ENCODE measurements at places on chromosomes 12 and 14.
A peak's percentile ranks its signal among the peaks of the same experiment; 100 is the strongest.

- no peak for DNase-seq
Measured at GRCh38 chr12:124953689-124954405, 35.1 kb downstream of the DHX37 start.

- no peak for DNase-seq
Measured at GRCh38 chr12:57208631-57209282, 7.8 kb upstream of the NXPH4 start.

DNA sequence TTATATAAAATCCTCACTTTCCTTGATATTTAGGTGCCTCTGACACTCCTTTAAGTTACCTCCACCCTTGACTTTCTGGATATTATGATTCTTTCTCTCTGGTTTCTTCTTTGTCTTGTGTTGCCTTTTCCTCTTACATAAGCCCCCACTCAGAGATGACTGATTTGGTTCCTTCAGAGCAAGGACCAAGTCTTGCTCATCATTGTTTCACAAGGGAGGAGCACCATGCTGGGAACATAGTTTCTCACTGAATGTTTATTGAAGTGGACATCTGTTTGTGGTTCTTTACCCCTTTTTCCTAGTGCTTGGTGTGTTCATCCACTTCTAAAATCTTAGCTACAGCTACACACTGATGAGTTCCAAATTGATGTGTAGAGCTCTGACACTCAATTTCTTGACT lies 161.3 kb upstream of the PTPRQ start:
- DNase-seq: no peak

- no peak for DNase-seq
Measured at GRCh38 chr14:54550514-54550913, 16.4 kb upstream of the SAMD4A start.

DNA sequence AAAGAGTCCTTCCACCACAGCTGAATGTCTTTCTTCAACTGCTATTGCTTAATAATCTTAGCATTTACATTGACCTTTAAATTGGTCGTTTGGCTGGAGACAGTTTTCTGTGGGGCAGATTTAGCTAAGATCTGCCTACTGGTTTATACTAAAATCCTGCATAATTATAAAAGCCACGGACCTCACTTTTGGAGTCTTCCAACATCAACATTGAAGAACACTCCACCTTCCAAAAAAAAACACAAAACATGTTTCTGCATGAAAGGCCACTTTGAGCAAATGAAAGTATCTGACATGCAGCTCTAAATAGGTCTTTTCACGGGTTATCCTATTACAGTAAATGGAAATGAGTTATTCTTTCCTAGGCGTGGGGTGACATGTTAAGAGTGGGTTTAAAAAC lies 57.0 kb upstream of the KRR1 start:
- no peak for DNase-seq

DNA sequence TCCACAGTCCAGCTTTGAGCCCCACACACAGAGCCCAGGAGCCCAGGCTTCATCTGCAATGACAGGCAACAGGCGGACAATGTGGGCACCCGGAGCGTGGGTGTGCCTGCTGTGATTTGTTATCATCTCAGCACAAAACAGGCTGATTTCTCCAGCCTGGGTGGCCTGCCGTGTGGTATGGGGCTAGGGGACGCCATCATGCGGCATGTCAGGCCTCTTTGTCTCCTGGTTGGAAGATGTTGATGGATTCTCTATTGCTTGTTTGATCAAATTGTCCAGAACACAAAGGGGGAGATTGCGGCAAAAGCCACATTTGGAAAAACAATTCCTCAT lies 147.1 kb downstream of the KIF26A start:
- DNase-seq: no peak

DNA sequence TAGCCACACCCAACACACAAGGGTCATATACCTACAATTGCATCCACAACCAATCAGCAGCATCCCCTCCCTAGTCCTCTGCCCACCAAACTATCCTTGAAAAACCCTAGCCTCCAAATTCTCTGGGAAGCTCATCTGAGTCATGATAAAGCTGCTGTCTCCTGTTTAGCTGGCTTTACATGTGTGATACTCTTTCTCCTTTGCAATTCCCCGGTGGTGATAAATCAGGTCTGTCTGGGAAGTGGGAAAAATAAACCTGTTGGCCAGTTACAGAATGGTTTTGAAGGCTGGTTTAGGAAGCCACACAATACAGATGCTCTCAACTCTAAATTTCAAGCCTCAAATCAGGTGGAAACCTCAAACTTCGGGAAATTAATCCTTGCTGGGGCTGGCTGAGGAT lies 41.9 kb downstream of the TMEM132D start:
- DNase-seq: no peak

- no peak for DNase-seq
Measured at GRCh38 chr12:59067083-59067482, 146.8 kb upstream of the LRIG3 start.

DNA sequence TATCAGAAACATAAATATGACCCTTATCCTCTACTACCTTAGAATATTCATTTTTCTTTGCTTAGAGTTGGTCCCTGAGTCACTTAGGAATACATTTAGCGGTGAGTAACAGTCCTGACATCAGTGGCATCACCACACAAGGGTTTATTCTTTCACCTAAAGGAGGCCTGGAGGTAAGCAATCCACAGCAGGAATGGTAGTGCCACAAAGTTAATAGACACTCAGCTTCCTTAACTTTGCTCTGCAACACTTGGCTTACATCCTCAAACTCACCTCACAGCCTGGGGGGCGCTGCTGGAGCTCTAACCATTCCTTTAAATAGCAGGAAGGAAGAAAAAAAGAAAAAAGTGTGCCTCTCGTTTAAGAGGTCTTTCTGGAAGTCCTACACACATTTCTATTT lies 29.1 kb downstream of the BBOF1 start:
- DNase-seq: no peak

DNA sequence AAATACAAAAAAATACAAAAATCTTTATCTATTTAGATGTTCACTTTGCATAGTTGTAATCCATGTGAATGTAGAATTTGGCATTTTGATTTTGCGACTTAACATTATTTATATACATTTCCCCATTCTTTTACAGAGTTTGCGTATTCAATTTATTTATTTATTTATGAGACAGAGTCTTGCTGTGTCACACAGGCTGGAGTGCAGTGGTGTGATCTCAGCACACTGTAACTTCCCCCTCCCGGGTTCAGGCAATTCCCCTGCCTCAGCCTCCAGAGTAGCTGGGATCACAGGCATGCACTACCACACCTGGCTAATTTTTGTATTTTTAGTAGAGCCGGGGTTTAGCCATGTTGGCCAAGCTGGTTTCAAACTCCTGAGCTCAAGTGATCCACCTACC lies 25.3 kb upstream of the STRN3 start:
- DNase-seq: no peak

DNA sequence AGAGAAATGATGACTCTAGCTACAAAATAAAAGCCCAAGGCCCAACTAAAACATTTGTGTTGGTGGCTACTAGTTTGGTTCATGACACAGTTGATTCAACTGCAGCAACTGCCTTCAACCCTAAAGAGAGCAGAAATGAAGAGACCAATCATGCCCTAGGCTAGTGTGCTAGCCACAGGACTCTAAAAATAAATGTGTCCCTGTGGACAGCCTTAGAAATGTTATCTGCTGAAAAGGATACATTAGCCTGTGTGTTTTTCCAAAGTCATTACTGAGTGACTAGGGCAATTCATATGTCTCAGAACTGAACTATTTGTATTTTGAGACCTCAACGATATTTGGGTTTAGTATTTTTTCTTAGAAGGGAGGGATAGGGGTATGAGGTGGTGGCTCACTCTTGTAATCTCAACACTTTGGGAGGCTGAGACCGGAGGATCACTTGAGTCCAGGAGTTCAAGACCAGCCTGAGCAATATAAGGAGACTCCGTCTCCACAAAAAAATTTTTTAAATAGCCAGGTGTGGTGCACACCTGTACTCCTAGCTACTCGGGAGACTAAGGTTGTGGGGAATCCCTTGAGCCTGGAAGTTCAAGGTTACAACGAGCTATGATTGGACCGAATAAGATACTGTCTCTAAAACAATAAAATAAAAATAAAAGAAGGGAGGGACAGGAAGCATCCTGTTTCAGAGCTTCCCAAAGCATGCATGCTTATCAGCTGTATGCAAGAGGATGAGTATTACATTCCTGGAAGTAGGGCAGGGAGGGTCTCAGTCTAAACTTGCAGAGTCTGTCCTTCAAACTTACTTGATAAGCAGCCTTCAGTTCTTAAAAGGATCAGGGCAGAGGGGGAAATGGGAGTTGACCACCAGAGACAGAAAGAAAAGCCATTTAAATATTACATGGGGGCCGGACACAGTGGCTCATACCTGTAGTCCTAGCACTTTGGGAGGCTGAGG lies 29.6 kb upstream of the NAP1L1 start:
- no peak for DNase-seq

- no peak for DNase-seq
Measured at GRCh38 chr12:75581515-75581914, 70.1 kb upstream of the KRR1 start.

- peak; percentile 61 for DNase-seq
Measured at GRCh38 chr12:6563448-6564050, 4.5 kb downstream of the NOP2 start.

- DNase-seq: no peak
Measured at GRCh38 chr12:6074979-6075585, 49.4 kb downstream of the VWF start.

GRCh38 chr12:92927055-92927435 lies 2.0 kb downstream of the EEA1 start:
- DNase-seq: no peak

DNA sequence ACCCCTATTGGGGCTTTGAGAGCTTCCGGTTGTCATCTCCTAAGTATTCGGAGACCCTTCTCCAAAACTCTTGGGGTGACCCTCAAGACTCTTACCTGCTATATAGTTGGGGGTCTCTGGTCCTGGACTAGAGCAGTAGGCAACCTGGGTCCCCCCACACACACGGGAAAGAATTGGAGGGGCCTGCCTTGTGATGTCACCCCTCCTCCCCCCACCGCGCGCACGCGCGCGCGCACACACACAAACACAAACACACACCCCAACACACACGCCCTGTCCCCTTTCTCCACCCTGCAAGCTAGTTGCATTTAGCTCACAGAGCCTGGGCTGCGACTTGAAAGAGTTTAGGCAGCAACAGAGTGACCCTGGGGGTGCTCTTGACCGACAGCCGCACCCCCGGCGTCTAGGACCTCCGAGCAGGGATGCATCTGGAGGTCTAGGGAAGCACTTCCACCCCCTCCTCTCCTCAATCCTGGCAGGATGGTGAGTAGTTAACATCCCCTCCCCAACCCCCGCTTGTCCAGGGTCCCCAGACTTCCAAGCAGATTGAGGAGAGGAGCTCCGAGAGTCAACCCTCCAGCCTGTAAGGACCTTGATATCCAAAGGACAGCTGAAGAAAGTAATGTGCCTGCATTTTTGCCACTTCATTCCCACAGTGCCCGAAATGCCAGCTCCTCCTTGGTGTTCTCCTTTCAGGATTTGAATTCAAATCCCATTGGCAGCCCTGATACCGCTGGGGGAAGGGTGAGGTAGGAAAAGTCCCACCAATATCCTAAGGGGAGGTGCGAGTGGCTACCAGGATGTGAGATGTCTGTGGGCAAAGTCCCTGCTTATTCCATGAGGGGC lies 1.4 kb upstream of the DNAJC14 start:
- DNase-seq: peak; percentile 39

DNA sequence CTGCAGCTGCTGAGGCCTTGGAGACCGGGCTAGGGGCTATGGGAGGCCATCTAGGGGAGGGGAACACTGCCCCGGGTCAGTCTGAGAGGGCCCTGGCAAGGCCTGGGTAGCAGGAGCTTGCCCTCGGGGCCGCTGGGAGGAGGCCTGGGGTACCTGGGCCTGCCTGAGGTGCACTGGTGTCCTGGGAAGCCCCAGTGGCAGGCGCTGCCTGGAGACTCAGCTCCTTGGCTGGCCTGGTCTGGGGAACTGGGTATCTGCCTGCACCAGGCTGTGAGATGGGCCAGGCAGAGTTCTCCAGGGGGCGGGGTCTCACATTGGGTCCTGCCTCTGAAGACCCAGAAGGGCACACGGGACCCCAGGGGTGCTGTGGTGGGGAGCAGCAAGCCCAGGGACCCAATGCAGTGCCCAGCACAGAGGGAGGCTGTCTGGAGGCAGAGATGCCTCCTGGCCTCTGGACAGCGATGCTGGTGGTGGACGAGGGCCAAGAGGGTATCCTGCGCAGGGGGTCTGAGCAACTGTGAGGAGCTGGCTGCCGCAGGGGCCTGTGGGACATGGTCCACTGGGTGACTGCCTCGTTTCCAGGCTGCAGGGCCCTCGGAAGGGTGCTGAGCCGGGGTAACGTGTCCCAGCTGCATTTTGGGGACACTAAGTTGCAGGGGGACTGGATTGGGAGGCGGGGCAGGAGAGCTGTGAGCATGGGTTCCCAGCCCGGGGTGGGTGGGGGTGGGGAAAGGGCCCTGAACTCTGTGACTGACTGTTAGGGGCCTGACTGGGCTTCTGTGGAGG lies 7.4 kb upstream of the MTA1 start:
- DNase-seq: no peak

- no peak for DNase-seq
Measured at GRCh38 chr12:130945786-130946492, 7.8 kb upstream of the ADGRD1 start.

DNA sequence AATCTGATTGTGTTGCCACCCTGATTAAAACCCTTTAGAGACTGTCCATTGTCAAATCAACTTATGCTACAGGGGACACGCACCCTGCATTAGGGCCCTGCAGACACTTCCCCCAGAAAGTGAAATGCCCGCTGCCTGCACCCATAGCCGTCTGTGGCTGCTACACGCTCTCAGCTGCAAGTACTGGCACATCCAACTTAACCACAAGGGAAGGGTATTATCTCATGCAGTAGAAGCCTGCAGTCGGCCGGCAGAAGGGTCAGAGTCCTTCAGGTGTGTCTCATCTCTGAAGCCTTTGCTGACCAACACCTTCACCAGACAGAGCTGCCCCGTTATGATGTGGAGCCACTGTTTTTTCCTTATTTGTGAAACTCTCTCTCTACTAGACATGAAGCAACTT lies 20.8 kb downstream of the CFAP251 start:
- no peak for DNase-seq

- no peak for DNase-seq
Measured at GRCh38 chr14:64722842-64723447, 18.7 kb downstream of the PLEKHG3 start.

- DNase-seq: no peak
Measured at GRCh38 chr12:48787791-48788523, 932 bp downstream of the ADCY6 start.

DNA sequence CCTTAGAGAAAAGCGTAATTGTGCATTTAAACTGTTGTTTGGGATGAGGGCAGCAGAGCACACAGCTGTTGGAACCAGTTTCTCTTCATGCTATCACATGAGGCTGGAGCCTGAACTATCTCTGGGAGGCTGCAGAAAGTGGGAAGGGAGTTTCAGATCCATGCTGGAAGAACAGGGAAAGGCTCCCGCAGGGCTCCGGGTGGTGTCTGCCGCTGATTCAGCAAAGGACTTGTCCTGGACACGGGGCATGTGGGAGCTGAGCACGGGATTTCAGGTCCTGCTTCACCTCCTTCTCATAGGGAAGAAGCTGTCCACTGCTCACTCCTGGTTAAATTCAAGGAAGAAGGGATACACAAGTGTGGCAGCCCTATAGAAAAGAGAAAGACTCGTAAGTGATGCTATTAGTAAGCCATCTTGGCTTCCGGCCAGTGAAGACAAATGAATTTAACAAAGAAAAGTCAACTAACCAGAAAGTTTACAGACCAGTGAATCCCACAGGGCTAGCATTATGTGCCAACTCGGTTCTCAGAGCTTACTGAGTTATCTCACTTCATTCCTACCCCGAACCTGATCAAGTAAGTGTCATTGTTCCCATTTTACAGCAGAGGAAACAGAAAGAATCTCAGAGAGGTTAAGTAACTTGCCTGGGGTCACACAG lies 6.7 kb upstream of the FZD10 start:
- DNase-seq: no peak

Measured in stimulated activated CD8-positive, alpha-beta memory T cell treated with anti-CD3 and anti-CD28 coated beads, Interleukin-7, amount 100 ng/mL, for 1 hour (primary cell).